ENCODE measurements at places on chromosomes 5 and 9.

DNA sequence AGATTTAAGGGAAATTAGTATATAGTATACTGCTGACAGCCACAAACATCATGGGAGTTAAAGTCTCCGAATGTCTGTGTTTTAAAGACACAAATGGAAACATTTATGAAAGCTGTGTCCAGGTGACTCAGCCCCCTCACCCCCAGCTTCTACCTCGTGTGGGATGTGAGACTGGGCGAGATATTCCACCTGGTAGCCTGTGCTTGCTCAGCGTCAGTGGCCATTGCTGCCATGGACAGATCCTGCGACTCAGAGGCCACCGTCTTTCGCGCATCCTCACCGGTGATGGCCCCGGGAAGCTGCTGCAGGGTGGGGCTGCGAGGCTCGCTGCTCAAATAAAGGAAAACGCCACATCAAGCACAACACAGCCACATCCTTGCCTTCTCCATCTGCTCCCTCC is 31.2 kb upstream of the EXOC3 start:
- DNase-seq = no peak

- no peak for DNase-seq
These were observed 224.8 kb downstream of the ENC1 start for GRCh38 chr5:74415695-74416102.

DNA sequence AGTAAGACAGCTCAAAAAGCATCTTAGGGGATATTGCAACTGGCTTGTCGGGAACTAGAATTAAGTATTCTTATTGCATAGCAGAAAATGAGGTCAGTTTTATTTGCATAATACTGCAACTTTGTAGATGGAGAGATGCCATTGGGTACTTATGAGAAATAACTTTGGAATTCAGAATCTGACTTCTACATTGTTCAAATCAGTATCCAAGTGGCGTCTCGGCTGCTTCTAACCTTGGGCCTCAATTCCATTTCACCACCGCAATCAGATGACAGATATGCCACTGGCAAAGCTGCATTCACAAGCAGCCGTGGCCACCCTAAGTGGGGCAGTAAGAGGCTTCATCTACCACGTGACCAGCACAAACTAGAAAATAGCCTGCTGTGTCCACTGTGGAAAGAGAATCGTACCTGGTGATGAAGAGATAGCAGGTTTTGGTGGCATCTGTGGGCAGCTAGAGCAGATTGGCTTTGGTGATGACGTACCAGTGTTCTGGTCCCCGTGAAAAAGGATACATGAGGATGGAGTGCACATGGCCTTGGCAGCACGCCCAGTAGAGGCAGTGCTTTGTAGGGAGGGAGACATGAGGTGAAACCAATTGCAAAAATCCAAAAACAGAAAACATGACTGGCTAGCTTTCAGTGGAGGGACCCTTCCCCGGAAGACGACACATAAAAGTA is 116.6 kb downstream of the KLHL3 start:
- no peak for DNase-seq

GRCh38 chr5:7910738-7911428 is 41.9 kb downstream of the MTRR start:
- no peak for DNase-seq

GRCh38 chr5:124719113-124719967 is 27.1 kb downstream of the ZNF608 start:
- DNase-seq = no peak

Measured in stimulated activated CD4-positive, alpha-beta T cell treated with anti-CD3 and anti-CD28 coated beads, TNF-alpha, amount 100 ng/mL, for 1 hour (primary cell).